T-helper 17 cell (primary cell): ENCODE measurements at places on chromosomes 2 and 18.

- no peak for DNase-seq
Observed at GRCh38 chr2:140401056-140401455, 1620.9 kb upstream of the NXPH2 start.

- no peak for DNase-seq
Observed at GRCh38 chr2:58702302-58702885, 461.3 kb upstream of the FANCL start.

GRCh38 chr2:159595410-159596046 lies 20.8 kb downstream of the BAZ2B start:
- no peak for DNase-seq

DNA sequence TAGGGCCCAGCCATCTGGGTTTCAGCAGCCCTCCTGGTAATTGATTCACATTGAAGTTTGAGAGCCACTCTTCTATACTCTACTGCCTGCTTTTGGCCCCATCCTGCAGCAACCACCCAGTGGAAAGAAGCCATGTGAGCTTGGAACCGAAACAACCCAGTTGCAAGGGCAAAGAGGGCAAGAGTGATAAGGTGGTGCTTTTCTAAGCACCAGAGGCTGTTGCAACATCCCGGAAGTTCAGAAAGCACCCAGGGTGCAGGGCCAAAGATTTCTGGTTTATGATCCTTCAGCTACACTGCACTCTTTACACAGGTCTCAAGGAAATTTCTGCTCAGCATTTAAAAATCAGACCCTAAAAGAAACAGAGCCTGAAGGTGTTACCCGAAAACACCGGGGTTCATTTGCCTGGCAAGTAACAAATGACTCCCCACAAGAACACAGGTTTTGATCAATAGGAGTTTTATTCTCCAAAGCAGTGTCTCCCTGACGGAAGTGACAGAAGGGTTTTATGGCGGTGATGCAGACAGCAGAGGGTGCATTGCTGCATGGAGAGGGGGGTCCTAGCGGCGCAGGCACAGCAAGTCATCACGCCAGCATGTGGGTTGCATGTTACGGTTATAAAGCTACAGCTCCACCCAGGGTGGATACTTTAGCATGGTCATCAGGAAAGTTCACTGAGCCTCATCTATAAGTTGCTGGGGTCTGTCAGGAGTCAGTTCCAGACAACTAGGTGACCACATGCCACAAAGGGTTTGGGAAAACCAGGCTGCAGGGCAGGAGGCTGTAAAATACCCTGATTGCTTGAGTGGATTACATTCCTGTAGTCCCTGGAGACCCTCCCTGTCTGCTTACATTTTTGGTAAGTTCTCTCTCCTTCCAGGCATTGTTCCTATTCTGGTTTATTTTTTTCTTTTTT lies 28.8 kb upstream of the TMEM37 start:
- no peak for DNase-seq

- no peak for DNase-seq
Observed at GRCh38 chr2:67210430-67210829, 186.7 kb upstream of the ETAA1 start.

GRCh38 chr18:49678440-49678839 lies 116.6 kb downstream of the LIPG start:
- DNase-seq = no peak

- no peak for DNase-seq
Observed at GRCh38 chr2:36123995-36124394, 231.6 kb upstream of the CRIM1 start.

DNA sequence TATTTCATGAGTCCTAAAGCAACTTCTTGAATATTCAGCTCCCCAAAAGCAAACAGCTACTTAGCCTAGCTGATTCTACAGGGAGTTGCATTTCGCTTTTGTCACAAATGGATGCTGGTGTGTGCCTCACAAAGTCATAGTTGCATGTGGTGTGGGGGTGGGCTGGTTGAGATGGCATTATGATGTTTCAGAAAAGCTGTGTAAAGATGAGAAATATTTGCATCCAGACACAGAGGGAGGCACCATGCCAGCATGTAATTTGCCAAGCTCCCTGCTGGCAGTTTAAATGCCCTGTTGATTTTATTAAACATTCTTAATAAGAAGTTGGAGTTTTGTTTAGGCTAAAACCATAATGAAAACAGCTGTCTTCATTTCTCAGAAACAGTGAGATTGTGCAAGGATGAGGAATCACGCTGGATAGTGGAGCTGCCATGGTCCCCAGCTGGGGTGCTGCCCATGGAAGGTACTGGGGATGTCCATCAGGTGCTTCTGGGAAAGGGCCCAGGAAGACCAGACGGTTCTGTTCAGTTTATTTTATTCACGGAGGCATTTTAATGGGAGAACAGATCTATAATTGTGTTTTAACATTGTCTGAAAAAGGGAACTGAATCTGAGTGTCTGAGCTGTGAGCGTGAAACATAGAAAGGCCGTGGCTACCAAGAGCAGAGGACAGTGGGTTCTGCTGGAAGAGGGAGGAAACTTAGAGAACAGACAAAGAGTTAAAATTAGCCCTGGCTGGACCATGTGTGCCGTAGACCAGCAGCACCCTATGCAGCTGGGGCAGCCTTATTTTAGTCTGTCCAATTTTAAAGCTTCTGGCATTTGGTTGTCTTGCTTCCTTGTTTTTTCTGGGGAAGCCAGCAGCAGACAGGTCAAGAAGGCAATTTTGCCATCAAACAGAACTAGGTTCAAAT lies 177.1 kb downstream of the FAM210A start:
- no peak for DNase-seq

DNA sequence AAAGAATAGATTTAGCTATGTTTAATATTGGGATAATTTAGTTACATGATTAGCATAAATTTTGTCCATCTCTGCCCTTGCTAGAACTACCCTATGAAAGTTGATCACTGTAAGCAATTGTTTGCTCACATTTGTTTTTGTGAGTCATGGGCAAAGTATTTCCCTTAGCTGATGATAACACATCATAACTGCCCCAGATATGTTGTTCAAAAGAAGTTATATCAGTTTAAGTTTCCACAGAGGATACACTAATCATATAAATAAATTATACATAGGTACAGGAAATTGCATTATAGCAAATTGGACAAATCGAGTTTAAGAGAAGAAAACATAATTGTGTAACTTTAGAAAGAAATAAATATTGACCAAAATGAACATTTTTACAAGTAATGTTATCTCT lies 223.2 kb upstream of the PIK3C3 start:
- DNase-seq = no peak

DNA sequence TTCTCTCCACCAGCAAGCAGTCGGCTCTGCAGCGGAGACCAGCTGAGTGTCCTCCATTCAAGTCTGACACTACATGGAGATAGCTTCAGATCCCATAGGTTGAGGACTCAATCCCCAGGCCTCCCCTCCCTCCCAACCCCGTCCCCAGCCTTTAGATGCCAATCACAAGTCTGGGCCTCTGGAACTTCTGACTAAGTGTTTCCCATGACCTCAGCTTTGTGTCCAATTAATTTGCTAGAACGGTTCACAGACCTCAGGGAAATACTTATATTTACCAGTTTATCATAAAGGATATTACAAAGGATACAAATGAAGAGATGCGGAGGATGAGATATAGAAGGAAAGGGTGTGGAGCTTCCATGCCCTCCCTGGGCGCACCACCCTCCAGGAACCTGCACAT lies 77.4 kb downstream of the MERTK start:
- no peak for DNase-seq

- no peak for DNase-seq
Observed at GRCh38 chr2:199847181-199847864, 3.7 kb downstream of the FTCDNL1 start.

GRCh38 chr2:11621410-11621809 lies 48.6 kb downstream of the NTSR2 start:
- no peak for DNase-seq

GRCh38 chr2:71659868-71660518 lies 206.6 kb downstream of the DYSF start:
- no peak for DNase-seq

GRCh38 chr2:202669841-202670240 lies 35.1 kb downstream of the FAM117B start:
- DNase-seq = no peak

DNA sequence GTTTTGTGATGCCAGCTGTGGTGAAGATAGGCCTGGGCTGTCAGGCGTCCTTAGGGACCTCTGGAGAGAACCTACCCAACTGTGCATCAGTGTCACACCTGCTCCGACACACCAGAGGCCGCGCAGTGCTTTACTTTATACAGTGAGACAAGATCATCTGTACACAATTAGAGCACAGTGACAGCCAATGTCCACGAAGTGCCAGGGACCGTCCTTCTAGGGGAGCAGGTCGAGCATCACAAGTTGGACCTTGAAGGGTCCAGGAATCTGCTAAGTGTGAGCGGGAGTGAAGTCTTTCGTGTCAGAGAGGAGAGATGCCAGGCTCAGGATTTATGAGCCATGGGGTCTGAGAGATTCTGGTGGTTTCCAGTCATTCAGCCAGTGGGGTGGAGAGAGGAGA lies 104.2 kb downstream of the TMEM18 start:
- no peak for DNase-seq

- no peak for DNase-seq
Observed at GRCh38 chr2:46252891-46253659, 44.1 kb upstream of the EPAS1 start.

DNA sequence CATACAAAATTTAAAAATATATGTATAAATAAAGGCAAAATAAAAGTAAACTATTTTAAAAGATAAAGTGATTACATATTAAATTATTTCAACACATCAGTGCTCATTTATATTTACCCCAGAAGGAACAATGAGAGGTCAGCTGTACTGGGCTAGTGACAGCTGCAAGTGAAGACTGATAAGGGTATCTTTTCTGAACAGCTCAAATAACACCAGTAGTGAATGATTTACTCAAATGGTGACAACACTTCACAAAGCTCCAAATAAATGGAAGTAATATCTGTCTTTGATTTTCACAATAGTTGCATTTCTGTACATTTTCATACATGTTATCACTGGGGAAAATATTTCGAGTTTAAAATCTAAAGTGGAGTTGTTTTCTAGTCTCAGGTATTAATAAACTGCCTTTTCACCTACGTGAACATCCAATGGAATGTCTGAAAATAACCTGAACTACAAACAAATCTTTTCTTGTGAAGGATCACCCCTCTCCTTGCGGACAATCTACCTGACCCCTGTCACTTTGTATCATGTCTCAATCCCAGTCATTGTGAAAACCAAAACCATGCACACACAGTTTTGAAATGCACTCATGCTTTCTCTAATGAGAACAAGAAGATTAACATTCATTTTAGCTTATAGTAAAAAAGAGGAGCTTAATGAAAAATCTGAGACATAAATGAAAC lies 1928.8 kb upstream of the CELF4 start:
- no peak for DNase-seq

DNA sequence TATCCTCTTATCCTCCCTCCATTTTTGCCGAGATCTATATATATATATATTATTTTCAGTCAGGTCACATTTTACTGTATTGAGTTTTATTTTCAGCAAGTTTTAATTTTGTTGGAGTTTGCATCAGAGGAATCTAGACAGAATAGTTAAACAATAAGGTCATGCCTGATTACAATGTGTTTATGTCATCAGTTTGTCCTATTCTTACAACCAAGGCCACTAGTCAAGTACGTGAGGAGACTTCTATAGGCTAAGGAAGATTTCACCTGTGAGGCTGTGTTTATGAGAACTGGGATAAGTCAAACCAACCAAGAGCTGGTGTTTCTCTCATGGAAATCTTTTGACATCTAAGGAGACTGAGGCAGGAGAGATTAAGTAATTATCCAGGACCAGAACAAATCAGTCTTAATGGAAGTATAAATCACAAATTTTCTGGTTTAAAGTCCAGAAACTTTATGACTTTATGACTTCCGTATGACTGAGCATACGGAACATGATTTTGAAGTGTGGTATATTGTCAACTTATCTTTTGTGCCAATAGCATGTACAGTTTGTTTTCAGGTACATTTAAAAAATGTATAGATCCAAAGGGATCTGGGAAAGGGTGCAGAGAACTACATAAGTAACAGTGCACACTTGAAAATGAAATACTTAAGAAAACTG lies 100.0 kb upstream of the DTNA start:
- no peak for DNase-seq

DNA sequence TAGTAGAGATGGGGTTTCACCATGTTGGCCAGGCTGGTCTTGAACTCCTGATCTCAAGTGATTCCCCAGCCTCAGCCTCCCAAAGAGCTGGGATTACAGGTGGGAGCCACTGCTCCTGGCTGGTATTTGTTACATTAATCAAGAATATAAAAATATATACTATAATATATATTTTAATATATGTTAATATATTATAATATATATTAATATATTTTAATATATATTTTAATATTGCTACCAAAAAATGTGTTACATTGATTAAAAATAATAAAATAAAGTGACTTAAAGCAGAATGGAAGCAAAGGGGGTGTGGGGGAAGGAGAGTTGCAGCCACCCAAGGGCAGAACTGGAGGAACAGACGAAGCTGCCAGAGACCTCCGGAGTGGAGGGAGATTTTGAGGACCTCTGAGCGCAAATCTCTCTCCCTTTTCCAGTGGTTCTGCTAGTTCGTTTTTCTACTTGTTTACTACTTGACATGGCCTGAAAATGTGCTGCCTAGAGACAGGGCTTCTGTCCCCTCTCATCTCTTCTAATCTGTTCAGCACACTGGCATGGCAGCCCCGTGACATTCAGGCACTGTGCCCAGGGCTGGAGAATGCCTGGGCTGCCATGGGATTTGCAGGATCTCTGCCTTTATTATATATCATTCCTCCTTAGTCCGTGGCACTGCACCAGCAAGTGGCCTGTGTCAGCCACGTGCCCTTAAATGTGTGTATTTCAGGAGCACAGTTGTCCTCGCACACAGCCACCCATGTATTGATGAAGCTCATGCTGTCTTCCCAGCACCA lies 47.9 kb upstream of the RAB12 start:
- DNase-seq = no peak

- DNase-seq = no peak
Observed at GRCh38 chr2:44668336-44668735, 273.2 kb upstream of the SIX3 start.

- DNase-seq = no peak
Observed at GRCh38 chr2:23452853-23453420, 68.0 kb downstream of the KLHL29 start.

DNA sequence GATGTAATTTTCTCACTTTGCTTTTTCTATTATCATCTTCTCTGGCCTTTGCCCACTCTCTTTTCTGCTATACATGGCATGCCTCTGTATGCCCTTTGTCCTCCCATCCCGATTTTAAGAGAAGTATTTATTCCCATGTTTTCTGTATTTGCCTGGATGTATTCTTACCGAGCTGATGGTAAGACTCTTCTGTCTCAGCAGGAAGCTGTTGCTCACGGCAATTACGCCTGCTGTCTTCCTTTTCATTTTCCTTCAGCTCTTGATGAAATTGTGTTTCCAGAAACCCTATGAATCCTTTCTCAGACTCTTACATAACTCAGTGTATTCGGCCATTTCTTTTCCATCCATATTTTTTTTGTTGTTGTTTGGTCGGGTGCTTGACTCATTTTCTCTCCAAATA lies 121.6 kb downstream of the SP3 start:
- DNase-seq = no peak

DNA sequence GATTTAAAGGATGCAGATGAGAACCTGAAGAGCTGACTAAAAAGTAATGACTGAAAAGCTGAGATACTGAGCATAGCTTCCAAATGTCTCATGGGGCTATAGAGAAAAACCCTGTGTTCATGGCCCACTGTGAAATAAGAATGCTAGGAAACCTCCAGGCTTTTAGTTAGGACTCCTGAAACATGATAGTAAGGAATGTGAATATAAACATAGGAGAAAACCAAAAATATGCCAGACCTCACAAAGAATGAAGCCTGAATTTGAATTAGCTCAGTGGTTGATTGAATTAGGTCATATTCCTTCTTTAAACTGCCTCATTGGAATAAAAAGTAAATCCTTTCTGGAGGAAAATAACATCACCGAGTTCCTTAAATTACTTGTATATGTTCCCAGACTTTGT lies 194.5 kb upstream of the NXPH2 start:
- DNase-seq = no peak
